ENCODE measurements at places on chromosomes 7 and 10.

- DNase-seq: no peak
Measured at GRCh38 chr10:7853226-7853842, 35.0 kb downstream of the TAF3 start.

DNA sequence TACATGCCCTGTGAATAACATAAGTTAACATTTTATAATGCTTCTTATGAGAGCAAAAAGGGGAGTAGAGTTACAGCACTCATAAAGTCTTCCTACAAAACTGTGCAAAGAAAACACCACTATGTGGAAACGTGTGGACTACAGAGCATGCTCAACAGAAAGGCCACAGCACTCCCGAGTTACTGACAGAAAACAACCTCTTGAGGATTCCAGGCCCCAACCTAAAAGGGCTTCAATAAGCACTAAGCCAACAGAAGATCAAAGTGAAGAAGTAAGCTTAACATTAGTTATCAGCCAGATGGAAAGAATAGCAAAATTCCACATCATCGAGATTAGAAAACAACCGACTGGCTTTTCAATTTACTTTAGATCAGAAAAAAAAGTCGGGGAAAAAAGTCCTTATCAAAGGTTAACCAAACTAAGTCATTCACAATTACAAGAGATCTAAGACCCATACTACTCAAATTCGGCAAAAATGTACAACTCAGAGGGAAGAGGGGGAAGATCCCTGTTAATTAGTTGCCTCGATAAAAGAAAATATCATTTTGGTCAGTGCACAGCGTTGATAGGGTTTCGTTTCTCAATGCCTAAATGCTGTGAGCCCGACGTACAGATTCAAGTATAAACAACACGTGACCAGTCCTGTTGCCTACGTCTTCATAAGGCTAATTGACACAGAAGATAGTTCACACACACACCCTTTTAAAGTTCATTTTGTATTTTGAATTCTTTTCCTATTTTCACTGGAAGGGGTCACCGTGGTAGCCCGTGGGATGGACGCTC lies 1.4 kb downstream of the KBTBD2 start:
- no peak for DNase-seq

DNA sequence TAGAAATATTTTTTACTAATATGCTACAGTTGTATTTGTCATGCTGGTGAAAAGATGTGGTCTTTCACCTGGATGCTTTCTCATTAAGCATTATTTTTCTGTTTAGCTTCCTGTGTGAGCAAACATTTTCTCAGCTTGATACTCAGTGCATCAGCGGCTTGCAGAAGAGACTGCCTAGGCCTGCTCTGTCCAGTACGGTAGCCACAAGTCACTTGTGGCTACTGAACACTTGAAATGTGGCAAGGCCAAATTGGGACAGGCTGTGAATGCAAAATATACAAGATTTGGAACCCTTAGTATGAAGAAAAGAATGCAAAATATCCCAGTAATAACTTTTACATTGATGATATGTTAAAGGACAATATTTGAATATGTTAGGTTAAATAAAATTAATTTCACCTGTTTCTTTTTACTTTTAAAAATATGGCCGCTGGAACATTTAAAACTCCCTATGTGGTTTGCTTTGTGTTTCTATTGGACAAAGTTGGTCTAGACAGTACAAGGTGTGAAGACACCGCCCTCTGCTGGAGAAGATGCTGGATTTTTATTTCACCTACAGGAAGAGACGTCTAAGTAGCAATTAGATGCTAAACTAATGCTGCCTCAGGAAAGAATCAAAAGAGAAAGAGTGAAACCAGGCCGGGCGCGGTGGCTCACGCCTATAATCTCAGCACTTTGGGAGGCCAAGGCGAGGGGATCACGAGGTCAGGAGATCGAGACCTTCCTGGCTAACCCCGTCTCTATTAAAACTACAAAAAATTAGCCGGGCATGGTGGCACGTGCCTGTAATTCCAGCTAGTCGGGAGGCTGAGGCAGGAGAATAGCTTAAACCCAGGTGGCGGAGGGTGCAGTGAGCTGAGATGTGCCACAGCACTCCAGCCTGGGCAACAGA lies 5.3 kb downstream of the SRGN start:
- DNase-seq: no peak

DNA sequence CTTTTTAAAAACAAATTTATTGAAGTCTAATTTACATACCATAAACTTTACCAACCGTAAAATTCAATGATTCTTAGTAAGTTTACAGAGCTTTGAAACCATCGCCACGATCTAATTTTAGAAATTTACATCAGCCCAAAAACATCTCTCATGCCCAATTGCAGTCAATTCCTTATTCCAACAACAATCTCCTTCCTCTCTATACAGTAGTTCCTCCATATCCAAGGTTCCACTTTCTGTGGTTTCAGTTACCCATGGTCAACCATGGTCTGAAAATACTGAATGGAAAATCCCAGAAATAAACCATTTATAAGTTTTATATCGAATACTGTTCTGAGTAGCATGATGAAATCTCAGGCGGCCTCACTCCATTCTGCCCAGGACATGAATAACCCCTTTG lies 183.4 kb upstream of the ADCY1 start:
- no peak for DNase-seq

- no peak for DNase-seq
Measured at GRCh38 chr7:44757311-44757710, 8.7 kb downstream of the ZMIZ2 start.

DNA sequence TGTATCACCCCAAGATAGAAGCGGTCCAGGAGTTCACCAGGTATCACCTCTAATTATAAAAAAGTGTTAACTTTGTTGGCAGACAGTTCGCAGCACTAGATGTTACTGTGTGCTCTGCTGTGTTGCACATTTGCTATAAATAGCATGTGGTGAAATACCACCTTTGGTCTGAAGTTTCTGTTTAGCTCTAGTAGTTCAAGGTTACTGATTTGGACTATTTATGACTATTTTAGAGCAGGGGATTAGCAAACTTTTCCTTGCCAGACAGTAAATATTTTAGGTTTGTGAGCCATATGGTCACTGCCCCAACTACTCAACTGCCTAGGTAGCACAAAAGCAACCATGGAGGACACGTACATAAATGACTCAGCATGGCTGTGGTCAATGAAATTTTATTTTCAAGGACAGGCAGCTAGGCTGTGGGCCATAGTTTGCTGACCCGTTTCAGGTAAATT lies 16.5 kb downstream of the DENND10 start:
- no peak for DNase-seq

DNA sequence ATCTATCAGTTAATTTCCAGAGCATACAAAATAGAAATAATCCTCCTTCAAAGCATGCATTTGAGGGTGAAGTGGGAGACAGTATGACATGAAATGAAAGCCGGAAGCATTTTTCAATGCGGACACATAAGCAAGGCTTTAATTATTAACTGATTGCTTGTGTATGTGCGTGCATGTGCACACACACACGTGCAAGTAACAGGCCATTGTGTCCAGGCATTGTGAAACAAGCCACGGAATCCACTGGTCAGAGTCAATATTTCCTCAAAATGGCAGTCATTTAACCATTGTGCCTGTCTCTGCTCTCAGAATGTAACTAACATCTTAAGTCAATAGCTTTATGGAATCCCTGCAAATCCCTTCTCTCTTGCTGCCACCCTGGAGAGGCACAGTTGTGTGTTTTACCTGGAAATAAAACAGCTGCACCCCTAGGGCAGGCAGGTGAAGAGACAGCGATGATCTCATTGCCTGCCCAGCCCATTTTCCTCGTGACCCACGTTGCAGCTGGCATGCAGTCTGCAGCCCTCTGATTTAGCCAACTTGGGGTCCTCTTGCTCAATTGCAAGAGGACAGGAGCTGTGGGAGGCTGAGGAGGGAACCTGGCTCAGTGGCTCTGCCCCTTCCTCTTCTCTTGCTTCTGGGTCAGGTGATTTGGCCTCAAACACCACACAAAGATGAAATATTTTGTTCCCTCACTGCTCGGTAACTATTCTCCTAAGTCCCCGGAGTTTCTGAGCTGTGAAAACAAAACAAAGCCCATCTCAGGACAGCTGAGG lies 500.9 kb upstream of the ZMIZ1 start:
- DNase-seq: no peak

DNA sequence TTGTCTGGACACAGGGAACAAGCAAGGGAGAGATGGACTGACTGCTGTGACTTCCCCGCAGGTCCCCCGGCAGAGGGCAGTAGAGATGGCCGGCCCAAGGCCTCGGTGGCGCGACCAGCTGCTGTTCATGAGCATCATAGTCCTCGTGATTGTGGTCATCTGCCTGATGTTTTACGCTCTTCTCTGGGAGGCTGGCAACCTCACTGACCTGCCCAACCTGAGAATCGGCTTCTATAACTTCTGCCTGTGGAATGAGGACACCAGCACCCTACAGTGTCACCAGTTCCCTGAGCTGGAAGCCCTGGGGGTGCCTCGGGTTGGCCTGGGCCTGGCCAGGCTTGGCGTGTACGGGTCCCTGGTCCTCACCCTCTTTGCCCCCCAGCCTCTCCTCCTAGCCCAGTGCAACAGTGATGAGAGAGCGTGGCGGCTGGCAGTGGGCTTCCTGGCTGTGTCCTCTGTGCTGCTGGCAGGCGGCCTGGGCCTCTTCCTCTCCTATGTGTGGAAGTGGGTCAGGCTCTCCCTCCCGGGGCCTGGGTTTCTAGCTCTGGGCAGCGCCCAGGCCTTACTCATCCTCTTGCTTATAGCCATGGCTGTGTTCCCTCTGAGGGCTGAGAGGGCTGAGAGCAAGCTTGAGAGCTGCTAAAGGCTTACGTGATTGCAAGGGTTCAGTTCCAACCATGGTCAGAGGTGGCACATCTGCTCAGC lies 6.0 kb downstream of the CYREN start:
- no peak for DNase-seq

- DNase-seq: no peak
Measured at GRCh38 chr7:22184549-22185199, 172.3 kb downstream of the RAPGEF5 start.

DNA sequence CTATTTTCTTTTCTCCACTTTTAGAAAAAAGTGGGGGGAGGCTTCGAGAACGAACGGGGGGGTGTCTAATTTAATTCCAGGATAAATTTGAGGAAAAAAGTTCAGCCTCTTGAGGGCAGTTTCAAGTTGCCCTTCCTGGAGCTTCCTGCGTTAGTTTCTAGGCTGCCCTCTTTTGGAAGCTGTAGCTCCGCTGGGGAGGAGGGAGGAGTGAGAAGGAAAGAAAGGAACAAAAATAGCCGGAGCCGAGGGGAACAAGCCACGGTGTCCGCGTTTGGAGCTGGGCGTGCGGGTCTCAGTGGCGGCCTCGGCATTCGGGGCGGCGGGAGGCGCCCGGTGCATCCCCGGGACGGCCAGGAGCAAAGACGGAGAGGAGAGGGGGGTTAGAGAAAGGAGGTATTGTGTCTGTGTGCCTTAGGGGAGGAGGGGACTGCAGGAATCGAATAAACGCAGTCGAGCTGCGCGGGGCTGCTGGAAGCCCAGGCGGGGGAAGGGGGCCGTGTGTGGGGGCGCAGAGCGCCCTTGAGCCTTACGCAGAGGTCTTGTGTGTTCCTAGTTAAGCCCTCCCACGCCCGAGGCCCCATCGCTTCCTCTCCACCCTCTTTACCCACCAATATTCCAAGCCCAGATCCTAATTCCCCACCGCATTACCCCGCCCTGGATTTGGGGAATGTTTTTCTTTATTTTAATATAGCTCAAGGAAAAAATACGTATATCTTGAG lies 2.0 kb upstream of the TNRC18 start:
- DNase-seq: no peak

- no peak for DNase-seq
Measured at GRCh38 chr10:131314799-131315198, 3.3 kb upstream of the TCERG1L start.

DNA sequence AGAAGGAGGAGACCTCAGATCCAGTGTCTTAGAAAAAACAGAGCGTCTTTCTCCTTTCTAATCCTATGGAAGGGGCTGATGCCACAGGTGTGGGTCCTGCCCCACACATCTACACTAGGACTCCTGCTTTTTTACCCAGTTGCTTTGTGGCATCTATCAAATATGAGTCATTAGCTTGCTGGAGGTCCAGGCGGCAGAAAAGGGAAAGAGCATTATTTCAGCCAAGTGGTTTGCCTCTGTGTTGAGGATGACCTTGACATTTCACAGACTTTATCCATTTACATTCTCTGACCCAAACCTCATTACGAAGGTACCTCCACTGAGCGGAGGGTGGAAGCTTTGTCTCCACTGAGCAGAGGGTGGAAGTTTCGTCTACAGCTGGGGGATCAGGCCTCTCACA lies 308.4 kb upstream of the KLF6 start:
- no peak for DNase-seq

DNA sequence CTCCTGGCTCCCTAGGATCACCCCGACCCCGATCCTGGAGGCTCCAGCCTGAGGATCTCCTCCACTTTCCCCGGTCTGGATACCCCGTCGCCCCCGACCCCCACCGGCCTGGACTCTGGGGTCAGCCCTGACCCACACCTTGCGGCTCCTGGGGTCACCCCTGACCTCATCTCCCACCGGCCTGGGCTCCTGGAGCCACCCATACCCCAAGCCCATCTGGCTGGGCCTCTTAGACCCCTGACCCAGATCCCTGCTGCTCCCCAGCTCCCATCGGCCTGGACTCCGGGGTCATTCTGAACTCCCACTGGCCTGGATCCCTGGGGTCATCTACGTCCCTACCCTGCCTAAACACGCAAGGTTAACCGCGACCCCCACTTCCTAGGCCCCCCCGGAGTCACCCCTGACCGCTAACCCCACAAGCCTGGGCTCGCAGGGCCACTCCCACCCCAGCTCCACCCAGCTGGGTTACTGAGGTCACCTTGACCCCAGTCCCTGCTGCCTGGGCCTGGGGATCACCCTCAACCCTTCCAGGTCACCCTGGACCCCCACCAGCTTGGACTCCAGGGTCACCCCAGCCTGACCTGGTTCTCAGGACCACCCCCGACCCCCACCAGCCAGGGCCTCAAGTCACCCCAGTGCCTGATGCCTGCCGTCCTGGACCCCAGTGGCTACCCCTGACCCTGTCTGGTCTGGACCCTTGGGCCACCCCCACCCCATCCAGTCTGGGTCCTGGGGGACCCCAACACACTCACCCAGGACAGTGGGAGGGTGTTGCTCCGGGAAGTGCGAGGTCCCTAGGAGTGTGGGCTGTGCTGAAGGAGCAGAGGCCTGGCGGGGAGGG lies 1.2 kb downstream of the FOXK1 start:
- no peak for DNase-seq

- no peak for DNase-seq
Measured at GRCh38 chr7:141441837-141442627, 109.2 kb upstream of the AGK start.

DNA sequence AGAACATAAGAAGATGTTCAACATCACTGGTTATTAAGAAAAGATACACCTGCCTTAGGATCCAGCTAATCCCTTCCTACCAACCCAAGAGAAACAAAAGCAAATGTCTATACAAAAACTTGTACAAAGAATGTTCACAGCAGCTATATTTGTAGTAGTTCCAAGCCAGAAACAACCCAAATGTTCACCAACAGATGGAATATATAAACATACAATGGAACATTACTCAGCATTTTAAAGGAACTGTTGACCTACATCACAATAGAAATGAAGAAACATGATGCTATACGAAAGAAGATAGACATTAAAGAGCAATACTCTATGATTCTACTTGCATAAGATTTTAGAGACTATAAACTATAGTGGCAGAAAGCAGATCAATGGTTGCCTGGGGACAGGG lies 149.4 kb downstream of the ZNF438 start:
- DNase-seq: no peak

- DNase-seq: no peak
Measured at GRCh38 chr10:30433306-30433729, 666 bp upstream of the MAP3K8 start.

GRCh38 chr10:95861386-95861785 lies 46.4 kb upstream of the CC2D2B start:
- DNase-seq: no peak
